GM04504 (cell line): ENCODE measurements at places on chromosomes 6 and 20.
A peak's percentile ranks its signal among the peaks of the same experiment; 100 is the strongest.

DNA sequence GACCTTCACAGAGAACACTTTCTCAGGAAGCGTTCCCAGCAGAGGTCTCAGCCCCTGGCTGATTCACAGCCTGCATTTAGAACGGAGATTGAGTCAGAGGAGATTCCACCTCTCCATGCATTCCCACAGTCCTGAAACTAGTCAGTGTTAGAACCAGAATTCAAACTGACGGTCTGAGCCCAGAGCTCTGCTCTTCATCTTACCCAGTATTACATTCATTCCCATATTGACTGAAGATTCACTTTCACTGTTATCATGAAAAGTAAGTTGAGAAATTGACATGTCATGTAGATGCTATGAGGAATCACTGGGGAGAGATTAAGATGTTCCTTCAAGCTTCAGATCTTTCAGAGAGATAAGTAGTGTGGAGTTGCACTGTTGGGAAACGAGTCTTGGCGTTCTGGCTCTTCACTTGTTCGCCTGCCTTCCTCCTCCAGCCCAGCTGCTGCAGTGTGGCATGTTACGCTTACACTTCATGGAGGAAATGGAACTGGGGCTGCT, 28.3 kb downstream of the MAS1 start:
- DNase-seq: no peak

GRCh38 chr6:110216140-110216539, 35.9 kb downstream of the CDC40 start:
- no peak for DNase-seq

DNA sequence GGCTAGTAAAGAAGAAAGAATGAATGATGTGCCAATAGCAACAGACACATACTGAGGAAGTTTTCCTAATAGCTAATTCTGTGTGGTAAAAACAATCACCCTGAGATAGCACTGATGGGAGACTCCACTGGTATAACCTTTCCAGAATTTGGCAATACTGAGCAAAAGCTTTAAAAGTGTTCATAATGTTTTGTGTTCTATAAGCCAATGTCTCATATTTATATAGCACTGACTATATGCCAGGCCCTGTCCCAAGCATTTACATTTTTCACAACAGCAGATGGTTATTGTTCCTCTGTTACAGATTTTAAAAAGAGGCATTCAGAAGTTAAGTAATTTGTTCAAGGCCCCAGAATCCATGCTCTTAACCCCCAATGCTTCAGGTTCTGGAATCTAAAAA, 108.0 kb upstream of the DST start:
- no peak for DNase-seq

GRCh38 chr6:116210316-116210715, 43.6 kb downstream of the TSPYL4 start:
- DNase-seq: no peak

DNA sequence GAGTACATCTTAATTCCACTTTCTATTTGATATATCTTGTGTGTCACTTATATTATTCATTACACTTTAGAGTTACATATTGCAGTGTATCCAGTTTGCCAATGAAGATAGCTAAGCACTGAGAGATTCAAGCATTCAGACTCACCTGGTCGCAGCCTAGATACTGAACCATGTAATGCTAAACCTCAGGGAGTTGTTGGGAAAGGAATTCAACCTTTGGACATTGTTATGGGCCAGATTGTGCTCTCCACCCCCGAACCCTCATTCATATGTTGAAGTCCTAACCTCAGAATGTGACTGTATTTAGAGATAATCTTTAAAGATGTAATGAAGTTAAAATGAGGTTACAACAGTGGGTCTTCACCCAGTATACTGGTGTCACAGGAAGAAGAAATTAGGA, 13.8 kb upstream of the KIF16B start:
- DNase-seq: no peak

- DNase-seq: peak; percentile 76
These were observed 46.6 kb upstream of the TMEM30A start for GRCh38 chr6:75331151-75331550.

DNA sequence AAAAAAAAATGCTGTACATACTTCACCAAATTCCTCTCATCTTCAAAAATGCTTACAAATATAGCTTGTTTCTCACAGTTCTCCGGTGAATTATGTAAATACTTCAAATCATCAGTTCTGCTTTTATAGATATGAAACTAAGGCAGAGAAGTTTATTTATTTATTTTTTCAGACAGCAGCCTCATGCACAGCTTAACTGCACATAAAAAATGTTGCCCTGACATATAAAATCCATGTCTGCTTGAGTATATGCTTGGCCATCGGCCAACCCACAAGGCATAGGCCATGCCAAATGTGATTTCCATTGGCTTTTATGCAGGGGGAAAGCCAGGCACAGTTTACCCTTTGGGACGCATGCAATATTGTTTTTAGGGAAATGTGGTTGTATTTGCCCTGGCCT, 57.3 kb upstream of the PHACTR2 start:
- no peak for DNase-seq

GRCh38 chr20:16608277-16608650, 35.0 kb upstream of the KIF16B start:
- no peak for DNase-seq

GRCh38 chr6:155324172-155324571, 9.9 kb upstream of the TFB1M start:
- DNase-seq: no peak

- peak; percentile 87 for DNase-seq
These were observed 157.4 kb upstream of the ZNF217 start for GRCh38 chr20:53750827-53751619.

DNA sequence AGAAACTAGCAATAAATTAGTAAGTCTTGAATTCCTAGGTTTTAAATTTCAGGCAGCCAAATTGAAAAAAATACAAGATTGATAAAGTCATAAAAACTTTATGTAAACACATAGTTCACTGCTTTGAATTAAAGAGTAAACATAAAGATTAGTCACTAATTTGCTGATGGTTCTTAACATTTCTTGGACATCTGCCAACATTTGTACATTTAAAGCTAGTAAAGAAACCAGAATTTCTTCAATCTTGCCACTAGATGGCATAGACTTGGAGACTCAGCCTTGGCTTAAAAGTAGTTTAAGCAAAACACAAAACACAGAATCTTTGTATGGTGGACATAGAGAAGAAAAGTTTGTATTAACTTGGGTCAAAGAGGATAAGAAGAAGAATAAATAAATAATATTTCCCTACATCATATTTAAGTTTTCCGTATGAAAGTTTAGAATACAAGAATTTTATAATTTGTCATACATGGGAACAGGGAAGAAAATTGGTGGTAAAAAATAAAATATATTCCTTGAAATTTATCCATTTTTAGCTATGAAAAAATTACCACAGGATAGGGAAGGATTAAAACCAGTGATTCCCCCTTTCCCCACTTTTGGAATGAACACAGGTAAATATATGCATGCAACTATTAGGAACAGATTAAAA, 41.7 kb upstream of the FAM135A start:
- peak; percentile 28 for DNase-seq

- no peak for DNase-seq
These were observed 9.5 kb upstream of the SNRNP48 start for GRCh38 chr6:7580537-7580926.

- no peak for DNase-seq
These were observed 4.6 kb upstream of the CGA start for GRCh38 chr6:87099472-87099871.

DNA sequence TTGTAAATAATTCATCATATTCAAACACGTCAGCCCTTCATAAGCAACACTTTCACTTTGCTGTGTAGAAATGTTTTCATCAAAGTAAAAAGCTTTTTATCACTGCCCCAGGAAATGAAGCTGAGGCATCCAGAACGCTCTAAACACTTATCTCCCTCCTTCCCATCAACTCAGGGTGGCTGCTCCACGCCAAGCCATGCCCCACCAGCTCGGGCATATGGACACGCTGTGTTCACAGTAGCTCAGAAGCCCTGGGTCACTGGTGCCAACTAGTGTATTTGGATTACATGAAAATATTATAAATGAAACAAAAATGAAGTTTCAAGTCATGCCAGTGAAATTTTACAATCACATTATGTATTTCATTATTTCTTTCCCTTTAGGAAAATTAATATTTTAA, 10.3 kb downstream of the PDE10A start:
- DNase-seq: no peak

DNA sequence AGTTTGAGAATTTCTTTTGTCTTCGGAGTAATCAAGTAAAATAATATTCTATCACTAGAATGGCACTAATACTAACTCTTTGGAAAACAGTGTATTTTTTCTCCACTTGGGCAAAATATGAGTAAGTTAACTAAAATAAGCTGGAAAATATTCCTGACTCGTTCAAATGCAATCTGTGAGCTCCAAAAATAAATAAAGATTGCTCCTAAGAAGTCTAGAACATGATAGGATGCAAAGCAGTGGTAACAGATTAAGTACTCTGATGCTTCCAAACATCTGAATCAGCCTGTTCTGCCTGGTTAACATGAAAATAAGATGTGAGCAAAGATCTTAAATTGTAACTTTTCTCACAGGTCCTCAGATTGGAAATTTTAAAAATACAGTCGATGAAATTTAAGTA, 285.1 kb upstream of the ID4 start:
- no peak for DNase-seq

DNA sequence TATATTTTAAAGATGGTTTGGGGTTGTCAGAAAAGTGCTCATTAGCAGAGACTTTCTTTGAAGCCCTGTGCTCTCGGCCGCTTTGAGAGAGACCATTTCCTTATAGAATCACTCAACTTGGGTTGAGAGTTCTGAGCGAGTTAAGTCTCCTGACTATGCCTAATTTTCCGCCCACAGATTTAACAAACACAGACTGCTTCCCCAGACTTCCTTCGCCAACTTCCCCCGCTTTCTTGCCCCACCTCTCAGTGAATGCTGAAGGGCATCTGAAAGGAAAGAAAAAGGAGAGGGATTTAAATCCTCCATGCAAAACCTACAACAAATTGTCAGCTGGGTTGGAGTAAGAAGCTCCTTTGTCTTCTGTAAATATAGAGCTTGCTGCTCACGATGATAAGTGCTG, 224.0 kb downstream of the EYA2 start:
- no peak for DNase-seq

- DNase-seq: no peak
These were observed 9.5 kb upstream of the SFT2D1 start for GRCh38 chr6:166351715-166352285.

DNA sequence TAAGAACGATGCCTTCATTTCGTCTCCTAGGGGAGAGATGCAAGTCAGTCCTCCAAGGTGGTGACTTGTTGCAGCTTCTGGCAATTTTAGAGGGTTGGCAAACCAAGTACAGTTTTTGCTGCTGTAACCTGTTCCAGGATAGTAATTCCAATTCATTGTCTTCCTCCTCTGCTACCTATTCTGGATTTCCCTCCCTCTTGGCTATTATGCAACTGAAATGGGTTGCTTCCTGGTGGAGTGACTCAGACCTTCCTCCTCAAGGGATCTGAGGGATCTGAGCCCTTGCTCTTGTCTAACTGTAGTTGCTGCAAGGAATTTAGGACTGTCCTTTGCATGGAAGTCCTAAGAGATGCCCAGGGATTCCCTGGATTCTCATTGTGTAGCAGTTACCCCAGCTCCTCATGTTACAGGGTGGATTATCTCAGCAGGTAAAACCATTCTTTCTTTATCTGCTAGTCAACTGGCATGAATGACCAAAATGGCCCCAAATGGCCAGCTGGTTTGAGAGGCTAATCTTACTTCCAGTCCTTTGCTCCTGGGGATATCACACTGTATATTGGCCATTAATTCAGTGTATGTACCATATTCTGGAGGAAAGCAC, 17.6 kb upstream of the ELMO2 start:
- DNase-seq: no peak

DNA sequence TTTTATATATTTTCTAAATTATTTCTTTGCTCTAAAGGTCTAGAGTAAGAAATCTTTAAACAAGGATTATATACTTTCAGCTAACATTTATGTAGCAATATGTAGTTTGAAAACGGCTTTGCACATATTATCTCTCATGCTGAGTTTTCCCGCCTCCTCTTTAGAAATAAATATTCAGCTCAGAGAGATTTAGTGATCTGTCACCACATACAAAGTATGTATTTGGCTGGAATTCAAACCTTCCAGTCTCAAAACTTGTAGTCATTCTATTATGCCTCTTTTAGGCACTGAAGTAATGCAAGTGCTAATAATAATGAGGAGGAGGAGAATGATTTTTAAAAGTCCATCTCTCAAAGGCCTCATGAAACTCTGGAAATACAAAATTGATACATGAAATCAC, 525.0 kb downstream of the GRIK2 start:
- DNase-seq: no peak

DNA sequence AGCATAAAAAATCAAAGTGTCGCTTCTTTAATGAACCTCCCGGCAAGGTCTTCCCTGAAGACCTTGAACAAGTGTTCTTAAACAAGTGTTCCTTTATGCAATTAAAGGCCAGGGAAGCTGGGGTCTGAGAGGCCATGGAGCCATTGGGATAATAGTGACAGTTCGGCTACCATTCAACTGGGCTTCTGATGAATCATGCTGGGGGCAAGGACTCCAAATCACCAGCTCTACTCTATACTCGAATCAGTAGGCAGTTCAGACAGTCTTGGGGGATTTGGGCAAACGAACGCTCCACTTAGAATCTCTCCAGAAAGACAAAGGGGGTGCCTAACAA, 34.7 kb upstream of the EZR start:
- no peak for DNase-seq

DNA sequence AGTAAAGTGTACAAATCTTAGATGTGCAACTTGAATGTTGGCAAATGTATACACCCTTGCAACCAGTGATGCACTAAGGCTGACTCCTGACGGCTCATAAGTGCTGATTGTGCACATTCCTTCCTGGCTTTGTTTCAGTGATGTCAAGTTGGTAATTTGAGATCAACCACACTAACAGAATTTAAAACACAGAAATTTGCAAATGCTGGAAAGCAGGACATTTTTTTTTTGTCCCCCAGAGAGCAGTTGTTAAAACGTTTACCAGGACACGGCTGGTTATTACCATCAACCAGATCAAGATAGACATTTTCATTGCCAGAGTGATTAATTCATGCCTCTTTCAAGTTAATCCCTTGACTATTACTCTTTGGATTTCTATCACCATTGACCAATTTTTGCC, 735.6 kb downstream of the RFPL4B start:
- DNase-seq: peak; percentile 41

- DNase-seq: no peak
These were observed 273.1 kb downstream of the CLIC5 start for GRCh38 chr6:45742591-45742990.

- DNase-seq: no peak
These were observed 6.4 kb downstream of the FUCA2 start for GRCh38 chr6:143505111-143505510.
